ENCODE measurements at places on chromosomes 16 and 17. TPM values are rescaled to one million over a fixed set of nuclear protein-coding genes. Genes with fewer than 3 reads are reported as not detected.

TP53TG3C gene
- total RNA-seq: not detected

GRCh38 chr16:22898131-22898530 lies 84.2 kb downstream of the HS3ST2 start:
- H3K27me3 ChIP-seq: peaks cover 19% of the 10 kb centered on the region
- no peak overlapping the region for H3K4me3 ChIP-seq
- no peaks in the 10 kb centered on the region for H3K4me1 ChIP-seq
- H3K36me3 ChIP-seq: no peaks in the 10 kb centered on the region

- DNase-seq: no peak
- H3K36me3 ChIP-seq: no peaks in the 10 kb centered on the region
- H3K27ac ChIP-seq: no peak overlapping the region
- peaks cover 3% of the 10 kb centered on the region for H3K27me3 ChIP-seq
Observed at GRCh38 chr17:11138023-11138422, 103.0 kb upstream of the SHISA6 start.

DNA sequence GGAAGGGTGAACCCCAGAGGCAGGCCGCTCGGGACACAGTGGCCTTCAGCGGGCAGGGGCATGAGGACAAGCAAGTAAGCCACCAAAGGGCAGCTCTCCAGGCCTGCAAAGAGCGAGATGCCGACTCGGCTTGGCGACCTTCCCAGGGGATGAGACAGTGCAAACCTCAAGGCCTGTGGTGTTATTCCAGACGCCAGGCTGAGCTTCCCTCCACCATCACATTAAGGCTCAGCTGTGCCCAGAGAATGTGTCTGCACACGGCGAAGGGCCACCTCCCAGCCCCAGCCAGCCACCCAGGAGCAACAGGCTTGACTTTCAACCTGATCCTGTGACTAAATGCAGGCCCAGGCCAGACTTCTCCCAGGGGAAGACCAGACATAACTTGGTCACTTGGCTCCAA lies 251.4 kb downstream of the SOX9 start:
- H3K4me1 ChIP-seq: no peaks in the 10 kb centered on the region
- no peaks in the 10 kb centered on the region for H3K27me3 ChIP-seq
- no peak for DNase-seq
- H3K27ac ChIP-seq: no peak overlapping the region
- H3K36me3 ChIP-seq: no peaks in the 10 kb centered on the region

DNA sequence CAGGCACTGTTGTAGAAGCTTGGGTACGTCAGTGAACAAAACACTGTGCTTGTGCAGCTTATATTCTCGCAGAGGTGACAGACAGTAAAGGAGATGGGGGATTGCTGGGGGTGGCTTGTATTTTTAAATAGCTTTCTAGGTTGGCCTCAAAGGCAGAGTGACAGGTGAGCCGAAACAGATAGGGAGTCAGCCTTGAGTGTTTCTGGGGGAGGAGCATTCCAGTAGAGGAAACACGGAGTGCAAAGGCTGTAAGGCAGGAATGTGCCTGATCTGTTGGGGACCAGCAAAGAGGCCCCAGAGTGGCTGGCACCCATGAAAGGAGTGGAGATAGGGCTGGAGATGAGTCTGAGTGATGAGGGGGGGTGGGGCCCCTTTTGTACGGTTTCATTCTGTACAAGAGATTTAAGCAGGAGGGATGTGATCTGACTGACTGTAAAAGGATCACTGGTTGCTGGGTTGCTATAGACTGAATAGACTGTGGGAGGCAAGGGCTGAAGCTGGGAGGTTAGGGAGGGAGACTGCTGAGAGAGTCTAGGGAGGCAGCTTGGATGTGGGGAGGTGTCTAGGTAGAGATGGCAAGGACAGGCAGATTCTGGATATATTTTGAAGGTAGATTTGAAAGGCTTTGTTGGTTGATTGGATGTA lies 15.2 kb downstream of the NUP93 start:
- H3K27me3 ChIP-seq: no peaks in the 10 kb centered on the region
- H3K4me1 ChIP-seq: peaks cover 39% of the 10 kb centered on the region
- no peak for DNase-seq
- H3K4me3 ChIP-seq: no peak overlapping the region
- peaks cover 15% of the 10 kb centered on the region for H3K36me3 ChIP-seq
- H3K27ac ChIP-seq: no peak overlapping the region

- no peaks in the 10 kb centered on the region for H3K36me3 ChIP-seq
- no peak overlapping the region for H3K4me3 ChIP-seq
- peaks cover 6% of the 10 kb centered on the region for H3K27me3 ChIP-seq
Observed at GRCh38 chr16:48492133-48492532, 106.9 kb upstream of the SIAH1 start.

NAGLU gene
- 11.9 TPM for total RNA-seq

- H3K27me3 ChIP-seq: no peaks in the 10 kb centered on the region
- H3K36me3 ChIP-seq: peaks cover 23% of the 10 kb centered on the region
- no peak overlapping the region for H3K4me3 ChIP-seq
- no peaks in the 10 kb centered on the region for H3K4me1 ChIP-seq
- DNase-seq: peak; percentile 18
Observed at GRCh38 chr17:51000835-51001638, 119.6 kb downstream of the SPAG9 start.

Data from activated naive CD4-positive, alpha-beta T cell treated with anti-CD3 and anti-CD28 coated beads for 36 hours (primary cell).